Glutamatergic neuron (in vitro differentiated cells): ENCODE measurements at places on chromosomes 1 and 21.

GRCh38 chr21:31008355-31008754 is 29.9 kb downstream of the KRTAP19-8 start:
- no peak for DNase-seq

DNA sequence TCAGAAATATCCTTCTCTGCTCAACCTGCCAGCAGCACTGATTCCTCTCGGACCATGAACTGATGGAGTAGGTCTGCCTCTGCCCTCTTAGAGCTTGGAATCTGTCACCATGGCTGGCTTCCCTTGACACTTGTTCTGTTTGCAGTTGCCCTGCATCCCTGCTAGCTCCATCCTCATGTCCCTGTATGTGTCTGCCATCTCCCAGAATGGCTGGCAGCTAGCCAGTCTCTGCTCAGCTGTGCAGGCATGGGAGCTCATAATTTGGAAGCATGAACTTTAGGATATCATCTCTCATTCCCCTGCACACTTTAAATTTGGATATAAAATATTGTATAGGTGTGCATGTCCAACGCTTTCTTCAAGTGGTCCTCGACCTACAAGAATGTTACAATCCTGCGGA is 95.4 kb downstream of the C1orf94 start:
- DNase-seq = no peak

DNA sequence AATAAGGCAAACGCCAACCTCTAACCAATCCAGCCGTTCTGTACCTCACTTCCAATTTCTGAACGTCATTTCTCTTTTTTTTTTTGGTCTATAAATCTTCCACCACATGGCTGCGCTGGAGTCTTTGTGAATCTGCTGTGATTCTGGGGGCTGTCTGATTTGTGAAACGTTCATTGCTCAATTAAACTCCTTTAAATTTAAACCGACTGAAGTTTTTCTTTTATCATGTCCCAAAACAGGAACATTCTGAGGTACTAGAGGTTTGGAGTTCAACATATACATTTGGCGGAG is 65.5 kb upstream of the BACH1 start:
- DNase-seq = no peak

- peak; percentile 43 for DNase-seq
Measured at GRCh38 chr1:228851193-228851592, 115.9 kb downstream of the RHOU start.

DNA sequence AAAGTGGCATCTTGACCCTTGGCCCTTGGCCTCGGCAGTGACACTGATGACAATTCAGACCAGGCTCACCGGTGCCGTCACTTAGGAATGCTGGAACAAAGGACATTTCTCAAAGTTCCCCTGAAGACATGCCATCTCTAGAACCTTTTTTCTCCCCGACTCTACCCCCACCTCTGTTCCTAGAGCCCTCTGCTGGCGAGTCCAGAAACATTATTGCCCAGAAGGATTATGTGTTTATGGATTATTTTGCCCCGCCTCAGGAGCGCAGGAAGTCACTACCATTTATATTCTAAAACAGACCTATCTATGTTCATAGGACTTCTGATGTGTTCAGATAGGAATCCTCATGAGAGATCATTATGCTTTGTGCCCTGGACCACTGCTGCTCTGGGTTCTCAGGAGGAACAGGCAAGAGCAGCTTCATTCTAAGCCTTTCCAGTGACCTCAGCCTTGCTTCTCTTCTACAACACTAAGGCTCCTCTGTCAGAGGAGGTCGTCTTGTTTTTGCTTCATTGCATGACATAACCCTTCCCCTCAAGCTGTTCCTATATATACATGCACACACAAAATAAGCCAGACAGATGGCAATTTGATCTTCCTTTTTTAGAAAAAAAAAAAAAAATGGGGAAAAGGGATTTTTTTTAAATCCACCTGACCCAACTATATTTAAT is 12.4 kb upstream of the SHISA4 start:
- no peak for DNase-seq

- no peak for DNase-seq
Measured at GRCh38 chr1:59674595-59674994, 140.2 kb upstream of the HOOK1 start.

DNA sequence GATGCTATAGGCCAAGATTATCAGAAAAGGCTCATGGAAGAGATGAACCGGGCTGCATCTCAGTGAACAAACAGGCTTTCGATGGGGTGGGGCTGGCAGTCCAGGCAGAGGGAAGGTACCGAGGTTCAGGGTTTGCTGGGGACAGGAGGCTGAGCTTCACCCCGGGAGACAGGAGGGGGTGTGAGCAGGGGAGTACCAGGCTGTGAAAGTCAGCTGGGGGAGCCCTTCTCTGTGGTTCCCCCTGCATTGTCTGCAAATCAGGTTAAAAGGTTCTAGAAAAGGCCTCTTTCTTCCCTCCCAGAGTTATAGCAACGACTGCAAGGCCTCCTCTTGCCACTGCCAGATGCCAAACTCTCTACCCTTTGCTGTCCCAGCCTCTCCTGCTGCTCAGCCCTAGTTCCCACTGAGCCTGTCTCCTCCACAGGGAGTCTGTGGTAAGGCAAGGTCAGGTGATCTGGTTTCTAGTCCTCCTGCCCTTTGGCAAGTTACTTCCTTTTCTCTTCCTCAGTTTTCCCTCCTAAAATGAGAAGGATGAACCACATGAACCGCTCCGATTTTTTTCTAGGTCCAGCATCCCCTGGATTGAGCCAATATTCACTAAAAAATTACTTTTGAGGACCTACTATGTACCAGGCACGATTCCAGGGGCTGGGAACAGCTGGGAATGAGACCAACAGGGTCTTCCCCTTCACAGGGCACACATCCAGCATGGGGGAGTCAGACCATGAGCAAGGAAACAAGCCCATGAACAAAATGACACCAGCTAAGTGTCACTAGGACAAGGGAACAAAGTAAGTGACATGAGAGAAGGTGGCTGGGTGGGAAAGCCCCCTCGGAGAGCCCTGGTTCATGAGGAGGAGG is 7.2 kb downstream of the LAD1 start:
- DNase-seq = no peak

- no peak for DNase-seq
Measured at GRCh38 chr1:153642161-153642560, 8.3 kb downstream of the CHTOP start.

DNA sequence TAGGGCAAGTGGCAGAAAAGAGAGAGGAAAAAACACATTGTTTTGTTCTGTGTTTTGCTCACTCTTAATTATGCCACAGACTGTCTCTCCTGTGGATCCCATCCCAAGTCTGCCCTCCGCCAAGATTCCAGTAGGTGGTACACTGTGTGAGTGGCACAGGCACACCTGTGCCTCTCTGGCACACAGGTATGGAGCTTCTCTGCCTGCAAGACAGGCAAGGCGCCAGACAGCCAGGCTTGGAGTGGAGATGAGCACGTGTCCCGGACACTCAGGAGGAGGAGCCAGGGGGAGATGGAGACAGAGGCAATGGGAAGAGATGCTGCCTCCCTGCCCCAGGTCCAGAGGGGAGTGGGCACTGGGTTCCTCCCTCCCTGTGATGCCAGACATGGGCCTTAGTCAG is 6.5 kb upstream of the GRIK3 start:
- no peak for DNase-seq

DNA sequence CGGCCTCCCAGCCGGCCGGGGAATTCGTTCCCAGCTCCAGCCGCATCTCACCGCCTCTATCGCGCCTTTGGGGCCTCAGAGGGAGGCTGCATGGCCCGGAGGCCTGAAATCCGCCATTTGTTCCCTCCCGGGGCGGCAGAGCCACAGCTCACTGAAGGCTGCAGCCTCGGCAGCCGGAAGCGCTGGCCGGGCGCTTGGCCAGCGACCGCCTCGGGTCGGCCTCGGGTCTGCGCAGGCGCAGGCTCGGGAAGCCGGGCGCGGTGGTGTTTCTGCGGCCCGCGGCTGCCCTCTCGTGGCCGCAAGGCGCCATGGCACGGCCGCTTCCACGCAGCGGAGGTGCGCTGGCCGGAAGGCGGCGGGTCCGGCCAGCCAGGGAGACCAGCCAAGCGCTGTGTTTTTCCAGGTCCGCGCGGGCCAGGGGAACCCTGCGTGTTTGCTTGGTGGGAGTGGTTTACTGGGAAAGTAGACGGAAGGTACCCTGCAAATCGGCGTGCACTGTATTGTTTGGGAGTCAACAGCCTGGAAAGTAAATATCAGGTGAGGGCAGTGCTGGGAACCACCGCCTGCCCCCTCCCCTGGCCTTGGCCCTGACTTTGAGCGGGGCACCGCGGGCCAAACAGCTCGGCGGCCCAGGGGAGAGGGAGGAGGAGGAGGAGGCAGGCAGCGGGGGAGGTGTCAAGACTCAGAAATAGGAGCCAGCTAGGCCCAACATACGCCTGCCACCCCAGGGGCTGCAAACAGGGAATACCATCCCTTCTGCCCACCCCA is 52.7 kb upstream of the CD34 start:
- peak; percentile 94 for DNase-seq

GRCh38 chr1:76864383-76864782 is 2.9 kb upstream of the ST6GALNAC5 start:
- no peak for DNase-seq

DNA sequence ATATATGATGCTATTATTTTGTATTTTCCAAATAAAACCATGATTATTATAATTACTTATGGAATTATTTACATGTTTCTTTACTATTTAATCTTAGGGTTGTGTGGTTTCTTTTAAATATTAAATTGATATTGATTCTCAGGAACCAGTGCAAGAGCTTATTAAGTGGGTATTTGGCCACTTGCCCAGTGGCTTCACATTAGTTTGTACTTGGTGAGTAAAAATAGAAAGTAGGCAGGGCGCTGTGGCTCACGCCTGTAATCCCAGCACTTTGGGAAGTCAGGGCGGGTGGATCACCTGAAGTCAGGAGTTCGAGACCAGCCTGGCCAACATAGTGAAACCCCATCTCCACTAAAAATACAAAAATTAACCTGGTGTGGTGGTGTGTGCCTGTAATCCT is 497.1 kb downstream of the PTPRC start:
- DNase-seq = no peak

DNA sequence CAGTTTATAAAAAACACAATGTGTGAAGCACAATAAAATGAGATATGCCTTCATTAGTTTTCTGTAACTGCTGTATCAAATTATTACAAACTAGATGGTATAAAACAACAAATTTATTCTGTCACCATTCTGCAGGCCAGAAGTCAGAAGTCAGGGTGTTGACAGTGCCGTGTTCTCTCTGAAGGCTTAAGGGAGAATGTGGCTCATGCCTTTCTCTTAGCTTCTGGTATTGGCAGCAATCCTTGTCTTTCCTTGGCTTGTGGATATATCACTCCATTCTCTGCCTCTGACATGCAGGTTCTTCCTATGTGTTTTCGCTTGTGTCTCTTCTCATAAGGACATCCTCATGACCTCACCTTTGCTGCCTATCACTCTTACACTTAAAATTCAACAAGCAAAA is 10.1 kb downstream of the NEK7 start:
- no peak for DNase-seq

DNA sequence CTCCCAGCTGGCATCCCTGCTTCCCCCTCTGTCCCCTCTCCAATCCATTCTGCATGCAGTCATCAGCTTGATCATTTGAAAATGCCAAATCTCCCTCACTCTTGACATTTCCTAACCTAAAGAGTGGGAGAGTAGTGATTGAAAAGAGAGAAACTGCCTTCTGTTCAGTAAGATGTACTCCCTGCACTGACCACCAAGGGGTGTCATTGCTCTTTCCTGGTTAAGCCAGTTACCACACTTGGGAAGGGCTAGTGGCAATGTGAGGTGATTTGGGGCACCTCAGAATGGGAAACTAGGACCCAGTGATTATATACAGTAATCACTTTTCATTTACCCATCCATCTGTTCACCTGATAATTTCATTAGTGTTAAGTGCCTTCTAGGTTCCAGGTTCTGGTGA is 6.9 kb upstream of the TMEM269 start:
- peak; percentile 48 for DNase-seq

GRCh38 chr1:171110621-171111326 is 20.1 kb downstream of the FMO3 start:
- no peak for DNase-seq

DNA sequence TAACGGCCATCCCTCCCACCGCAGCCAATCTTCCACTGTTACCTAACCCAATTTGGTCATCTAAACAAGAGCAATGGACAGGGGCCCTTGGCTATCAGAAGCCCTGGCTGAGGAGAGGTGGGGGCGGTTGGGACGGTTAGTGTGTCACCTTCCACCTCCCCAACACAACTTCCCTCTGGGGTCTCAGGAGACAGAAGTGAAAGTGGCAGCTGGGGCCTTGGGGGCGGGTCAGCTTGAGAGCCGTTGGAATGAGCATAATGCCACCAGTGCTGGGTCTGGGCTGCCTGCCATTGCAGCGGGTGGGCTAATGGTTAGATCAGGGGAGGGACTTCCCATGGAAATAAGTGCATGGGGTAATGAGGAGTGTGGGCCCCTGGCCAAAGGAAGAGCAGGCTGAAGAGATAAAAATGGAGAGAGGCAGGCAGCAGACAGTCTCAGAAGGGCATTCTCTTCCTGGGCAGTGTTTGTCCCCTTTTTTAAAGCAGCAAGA is 7.9 kb downstream of the MEF2D start:
- DNase-seq = no peak

DNA sequence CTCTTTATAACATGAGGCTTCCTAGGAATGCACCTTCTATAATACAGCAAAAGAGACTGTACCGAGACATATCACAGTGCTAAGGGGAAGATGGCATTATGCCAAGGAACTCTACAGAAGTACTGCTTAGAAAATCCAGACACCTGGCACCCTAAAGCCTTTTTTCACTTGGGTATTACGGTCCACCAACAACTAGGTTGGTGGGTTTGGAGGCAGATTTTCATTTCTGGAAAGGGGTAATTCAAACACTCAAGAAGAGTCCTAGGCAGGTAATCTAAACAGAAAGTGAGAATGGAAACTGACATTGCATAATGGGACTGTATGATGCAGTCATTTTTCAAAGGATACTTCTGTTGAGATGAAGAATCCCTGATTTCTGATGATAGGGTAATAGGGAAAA is 19.6 kb downstream of the SCMH1 start:
- no peak for DNase-seq

GRCh38 chr1:192887426-192887825 is 78.6 kb downstream of the RGS2 start:
- no peak for DNase-seq

- peak; percentile 63 for DNase-seq
Measured at GRCh38 chr1:85109475-85109874, 61.2 kb upstream of the MCOLN3 start.

DNA sequence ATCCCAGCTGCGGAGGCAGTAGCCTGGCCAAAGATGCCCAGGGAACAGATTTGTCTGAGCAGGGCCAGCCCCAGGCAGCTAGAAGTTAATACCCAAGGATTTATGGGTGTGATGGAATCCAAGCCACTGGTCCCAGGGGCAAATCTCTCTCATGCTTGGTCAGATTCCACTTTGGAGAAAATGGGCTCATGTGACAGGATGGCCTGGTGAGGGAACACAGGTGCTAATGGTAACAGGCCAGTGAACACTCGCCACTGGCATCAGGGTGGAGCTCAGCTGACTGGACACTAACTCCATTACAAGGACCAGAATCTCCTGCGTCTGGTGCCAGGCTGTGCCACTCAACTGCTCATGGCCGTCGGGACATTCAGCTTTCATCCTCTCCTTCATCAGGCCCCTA is 12.0 kb downstream of the MDM4 start:
- DNase-seq = no peak

DNA sequence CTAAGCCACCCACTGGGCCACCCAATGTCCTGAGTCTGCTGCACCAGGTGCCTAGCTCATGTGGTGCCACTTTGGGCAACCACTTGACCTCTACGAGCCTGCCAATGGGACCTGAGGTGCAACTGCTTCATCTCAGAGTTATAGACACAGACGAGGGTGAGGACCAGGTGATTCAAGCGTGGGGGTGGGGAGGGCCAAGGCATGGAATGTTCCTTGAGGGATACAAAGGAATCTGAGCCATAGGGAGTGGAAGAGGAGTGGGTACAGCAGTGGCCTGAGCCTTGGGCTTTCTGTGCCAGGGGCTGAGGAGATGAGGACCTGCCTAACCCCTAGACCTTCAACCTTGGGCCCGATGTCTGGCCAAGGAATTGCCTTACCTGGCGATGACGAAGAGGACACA is 209.1 kb downstream of the GRIK3 start:
- no peak for DNase-seq
